ENCODE measurements at places on chromosomes 2 and 18.

DNA sequence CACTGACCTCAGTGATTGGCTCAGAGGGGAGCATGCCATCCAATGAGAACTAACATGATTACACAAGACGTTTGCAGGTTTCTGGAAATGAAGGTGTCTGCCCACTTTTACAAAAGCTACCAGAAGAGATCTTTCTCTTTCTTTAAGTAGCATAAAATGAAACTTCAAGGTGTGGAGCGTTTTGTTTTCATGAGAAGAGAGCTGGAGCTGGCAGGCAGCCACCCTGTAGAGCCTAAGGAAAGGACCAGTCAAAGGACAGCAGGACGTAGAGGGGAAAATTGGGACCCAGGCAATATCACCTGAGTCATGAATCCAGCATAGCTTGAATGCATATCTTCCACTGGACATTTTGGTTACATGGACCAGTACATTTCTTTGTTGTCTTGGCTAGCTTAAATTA, 331.0 kb downstream of the EPHA4 start:
- DNase-seq, result no peak

- DNase-seq, result no peak
Measured at GRCh38 chr2:28310107-28310506, 82.6 kb upstream of the FOSL2 start.

DNA sequence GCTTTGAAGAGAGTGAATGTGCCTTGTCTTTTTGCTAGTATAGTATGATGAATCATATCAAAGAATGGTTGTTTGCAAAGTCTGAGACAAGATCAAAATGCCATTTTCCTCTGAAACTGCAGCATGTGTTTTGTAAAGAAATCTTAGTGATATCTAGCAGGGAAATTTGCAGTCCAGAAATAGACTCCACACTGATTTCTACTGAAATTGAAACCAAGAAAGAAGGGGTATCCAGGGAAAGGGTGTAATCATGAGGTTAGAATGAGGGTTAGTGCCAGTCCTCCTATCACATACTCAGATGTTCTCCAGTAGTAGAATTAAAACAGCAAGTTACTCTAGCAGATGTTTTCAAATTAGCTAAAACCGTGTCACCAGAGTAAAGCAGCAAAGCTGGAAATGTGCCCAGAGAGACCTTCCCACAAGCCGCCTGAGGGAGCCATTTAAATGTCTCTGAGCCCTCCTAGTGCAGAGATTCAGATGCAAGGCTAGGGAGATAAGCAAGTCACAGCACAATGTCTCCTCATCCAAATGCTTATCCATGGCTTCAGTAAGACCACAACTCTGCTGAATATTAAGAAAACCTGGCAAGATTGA, 4.9 kb downstream of the DLGAP1 start:
- DNase-seq, result no peak

DNA sequence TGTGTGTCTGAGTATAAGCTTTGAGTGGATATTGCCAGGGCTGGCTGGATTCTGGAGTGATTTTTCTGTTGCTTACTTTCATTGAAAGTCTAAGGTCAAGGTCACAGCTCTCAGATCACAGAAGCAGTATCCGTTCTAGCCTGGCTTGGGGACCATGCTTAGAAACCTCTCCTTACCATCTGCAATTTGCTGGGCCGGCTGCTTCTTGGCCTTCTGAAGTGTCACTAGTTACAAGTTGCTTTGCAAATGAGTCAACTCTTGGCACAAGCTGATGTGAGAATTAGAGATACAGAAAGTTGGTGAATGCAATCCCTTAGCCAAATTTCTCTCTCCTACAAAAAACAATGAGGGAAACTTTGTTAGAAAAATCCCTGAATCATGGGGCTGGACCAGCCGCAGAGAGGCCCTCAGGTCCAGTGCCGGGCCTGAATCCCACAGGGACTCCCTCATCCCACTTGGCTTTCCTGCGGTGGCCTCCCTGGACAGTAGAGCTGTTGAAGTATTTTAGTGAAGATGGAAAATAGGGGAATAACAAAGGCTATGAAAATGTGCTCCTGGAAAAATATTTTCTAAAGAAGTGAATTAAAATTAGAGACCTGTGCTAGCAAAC, 92.7 kb upstream of the CNGA3 start:
- no peak for DNase-seq

- no peak for DNase-seq
Measured at GRCh38 chr2:180739070-180739469, 241.3 kb upstream of the UBE2E3 start.

- DNase-seq, result no peak
Measured at GRCh38 chr2:176079831-176080539, 3.8 kb downstream of the EVX2 start.

DNA sequence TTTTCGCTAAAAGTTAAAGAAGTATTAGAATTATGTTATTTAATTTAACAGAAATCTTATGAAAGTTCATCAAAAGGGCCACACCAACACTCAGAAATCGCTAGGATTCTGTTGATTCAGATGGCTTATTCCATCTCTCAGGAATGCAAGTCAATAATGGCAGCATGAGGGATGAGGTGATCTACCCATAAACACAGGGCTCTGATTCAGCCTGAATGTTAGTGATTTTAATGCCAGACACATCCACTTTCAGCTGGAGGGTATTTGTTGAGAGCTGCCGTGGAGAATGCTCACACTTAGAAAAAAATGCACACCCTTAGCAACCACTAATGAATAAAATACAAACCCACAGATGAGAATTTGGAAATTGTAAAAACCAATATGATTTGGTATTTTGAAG, 173.3 kb upstream of the ERBB4 start:
- no peak for DNase-seq

DNA sequence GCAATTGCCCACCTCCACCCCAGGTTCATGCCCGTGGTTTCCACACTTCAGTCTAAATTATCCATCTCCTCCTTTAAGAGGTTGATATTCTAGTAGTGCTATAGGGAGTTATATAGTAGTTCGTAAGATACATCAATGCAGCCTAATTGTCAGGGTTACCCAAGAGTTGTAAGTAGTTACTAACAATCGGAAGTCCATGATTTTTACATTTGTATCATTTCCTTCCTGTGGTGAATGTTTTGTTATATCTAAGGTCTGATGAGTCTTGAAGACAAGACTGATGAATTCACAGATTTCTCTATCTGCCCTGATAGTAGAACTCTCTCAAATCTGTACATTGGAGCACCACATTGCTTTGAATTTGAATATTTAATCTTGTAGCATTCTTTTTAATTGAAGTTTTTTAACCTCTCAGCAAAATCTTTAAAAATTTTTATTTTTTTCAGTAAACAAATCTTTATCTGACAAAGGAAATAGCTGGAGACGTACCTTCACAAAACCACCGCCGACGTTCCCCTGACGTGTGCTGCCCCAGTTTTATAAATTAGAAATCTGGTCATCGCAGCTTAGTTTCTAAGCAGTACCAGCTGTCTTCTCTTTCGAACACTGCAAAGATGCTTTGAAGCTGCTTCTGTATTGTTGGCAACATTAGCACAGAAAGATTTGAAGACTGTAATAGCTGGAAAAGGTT, 264.5 kb downstream of the SOCS6 start:
- DNase-seq, result no peak

DNA sequence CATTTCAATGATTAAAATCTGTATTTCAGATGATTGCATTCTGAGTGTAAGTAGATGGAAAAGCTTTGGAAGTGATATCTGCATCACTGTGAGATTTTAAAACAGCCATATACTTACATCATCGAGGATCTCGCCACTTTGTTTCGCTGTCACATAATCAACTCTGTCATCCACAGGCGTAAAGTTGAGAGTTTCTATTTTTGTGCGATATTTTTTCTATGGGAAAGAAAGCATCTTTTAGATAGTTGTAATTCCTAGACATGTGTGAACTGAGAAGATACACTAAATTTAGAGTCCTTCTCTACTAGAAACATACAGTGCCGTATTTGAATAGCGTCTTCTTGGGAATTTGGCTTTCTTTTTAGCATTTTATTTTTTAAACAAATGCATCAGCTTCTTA, 158.8 kb downstream of the RIF1 start:
- DNase-seq, result no peak

- no peak for DNase-seq
Measured at GRCh38 chr2:153912798-153913396, 41.2 kb downstream of the GALNT13 start.

DNA sequence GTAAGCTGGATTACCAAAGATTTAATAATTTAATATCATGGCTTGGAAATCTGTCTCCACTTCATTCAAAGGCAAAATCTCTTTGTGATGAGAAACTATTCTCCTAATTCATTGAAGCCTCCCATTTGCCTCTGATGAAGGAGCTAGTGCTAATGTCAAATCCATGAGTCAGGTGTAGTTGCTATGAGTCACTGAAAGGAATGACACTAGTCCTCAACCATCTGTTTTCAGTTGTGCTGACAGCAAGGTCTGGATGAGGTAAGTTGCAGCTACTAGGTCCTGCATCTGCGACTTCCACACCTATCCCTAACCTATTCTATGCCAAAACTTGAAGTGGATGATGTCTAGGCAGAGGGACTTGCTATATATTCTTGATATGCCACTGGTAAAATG, 324.0 kb upstream of the UBE2E3 start:
- DNase-seq, result no peak

DNA sequence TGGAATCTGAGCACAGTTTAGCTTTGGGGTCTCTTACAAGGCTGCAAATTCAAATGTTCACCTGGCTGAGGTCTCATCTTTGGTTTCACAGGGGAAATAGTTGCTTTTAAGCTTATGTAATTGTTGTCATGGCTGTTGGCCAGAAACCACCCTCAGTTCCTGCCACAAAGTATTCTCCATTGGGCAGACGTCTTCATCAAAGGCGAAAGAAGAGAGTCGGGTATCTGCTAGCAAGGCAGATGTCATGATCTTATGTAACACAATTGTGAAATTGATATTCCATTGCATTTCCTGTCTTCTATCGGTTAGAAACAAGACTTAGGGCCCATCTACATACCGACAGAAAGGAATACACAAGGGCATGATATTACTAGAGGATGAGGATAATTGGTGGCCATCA, 816.2 kb downstream of the MBD2 start:
- DNase-seq, result no peak

- no peak for DNase-seq
Measured at GRCh38 chr18:21004726-21005125, 106.9 kb downstream of the ROCK1 start.

- DNase-seq, result no peak
Measured at GRCh38 chr2:169071455-169071854, 2.1 kb downstream of the DHRS9 start.

GRCh38 chr2:228533156-228533555, 351.7 kb upstream of the SPHKAP start:
- no peak for DNase-seq

DNA sequence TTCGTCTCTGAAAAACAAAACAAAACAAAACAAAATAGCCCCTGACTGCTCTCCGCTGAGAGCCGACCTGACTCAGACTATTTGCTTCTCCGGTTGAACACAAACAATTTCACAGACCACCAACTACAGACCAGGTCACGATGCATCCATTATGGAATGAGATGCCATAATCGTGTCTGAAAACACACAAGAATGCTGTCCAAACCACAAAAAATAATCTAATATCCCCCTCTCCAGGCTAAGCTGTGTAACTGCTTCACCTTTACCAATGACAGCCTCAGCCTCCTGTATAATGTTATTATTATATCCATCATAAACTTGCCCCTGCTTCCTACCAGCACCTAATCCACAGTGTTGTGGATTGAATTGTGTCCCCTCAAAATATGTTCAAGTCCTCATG, 114.7 kb downstream of the DNAH6 start:
- DNase-seq, result peak; percentile 11

DNA sequence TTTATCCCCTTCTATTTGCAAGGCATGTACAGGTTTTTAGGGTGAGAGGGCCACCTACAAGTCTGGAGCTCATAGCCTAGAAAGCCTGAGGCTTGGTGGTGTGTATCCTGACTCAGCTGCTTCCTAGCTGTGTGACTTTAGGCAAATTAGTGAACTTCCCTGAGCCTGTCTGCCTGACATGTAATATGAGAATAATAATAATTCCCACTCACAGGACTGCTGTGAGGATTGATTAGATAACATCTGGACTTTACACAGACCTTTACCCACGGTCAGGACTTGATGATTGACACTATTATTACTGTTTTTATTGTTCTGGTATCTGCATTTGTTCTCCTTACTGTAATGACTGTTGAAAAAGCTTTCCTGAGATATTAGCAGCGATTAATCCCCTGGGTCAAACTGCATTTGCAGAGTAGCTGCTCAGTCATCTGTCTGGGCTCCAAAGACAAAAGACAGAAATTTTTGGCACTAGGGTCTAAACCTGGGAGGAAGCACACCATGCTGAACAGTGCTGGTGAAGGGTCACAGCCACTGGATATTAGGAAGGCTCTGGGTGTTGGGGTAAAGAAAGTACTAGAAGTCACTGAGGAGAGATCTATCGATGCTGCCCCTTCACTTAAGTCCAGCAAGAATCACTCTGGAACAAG, 276.5 kb upstream of the FN1 start:
- no peak for DNase-seq

- DNase-seq, result no peak
Measured at GRCh38 chr2:154710078-154710477, 11.6 kb downstream of the KCNJ3 start.

- DNase-seq, result peak; percentile 93
Measured at GRCh38 chr2:42132966-42133641, 36.0 kb upstream of the EML4 start.

DNA sequence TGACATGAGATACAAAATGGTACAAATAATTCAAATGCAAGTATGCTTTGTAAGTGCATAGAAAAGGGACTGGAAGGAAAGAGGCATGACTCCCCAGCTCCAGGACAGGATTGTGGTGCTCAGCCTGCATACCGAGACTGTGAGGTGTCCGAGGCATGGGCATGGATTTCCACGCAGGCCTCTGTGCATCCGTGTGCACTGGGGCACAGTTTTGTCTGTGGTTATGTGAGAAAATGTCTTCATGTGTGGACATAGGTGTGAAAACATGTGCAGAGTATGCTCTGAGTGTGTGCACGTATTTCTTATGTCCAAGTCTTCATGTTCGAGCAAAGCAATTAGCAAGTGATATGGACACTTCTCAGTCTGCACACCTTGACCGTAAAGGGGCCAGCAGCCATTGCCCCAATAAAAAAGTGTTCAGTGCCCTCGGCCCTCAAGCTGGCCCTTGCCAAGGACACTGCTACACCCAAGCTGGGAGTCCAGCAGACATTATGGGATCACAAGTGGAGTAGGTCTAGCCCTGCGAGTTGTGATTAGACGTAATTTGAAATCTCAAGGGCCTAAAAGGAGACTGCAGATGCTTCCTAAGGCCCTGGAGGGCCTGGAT, 120.7 kb downstream of the CYP26B1 start:
- DNase-seq, result no peak

DNA sequence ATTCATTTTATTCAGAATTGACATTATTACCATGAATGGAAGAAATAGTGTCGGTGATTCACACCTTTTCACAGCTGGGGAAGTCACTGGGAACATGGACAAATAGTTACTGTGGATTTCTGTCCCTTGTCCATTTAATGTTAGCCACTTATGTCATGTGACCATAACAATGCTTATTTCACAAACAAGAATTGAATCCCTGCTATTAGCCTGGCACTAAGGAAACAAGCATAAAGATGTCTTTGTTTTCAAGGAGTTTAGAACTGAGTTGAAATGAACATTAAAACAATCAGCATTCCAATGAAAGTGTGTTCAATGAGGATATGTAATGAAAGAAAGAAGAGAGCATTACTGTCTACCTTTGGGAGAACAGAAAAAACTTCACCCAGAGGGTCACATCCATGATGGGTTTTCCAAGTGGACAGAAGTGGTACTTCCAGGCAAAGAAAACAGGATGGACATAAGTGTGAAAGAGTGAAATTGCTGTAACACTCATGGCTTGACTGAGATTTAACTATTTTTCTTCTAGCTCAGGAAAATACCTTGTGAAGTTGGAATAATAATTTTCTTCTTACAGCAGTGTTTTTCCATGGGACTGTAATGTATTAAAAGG, 324.5 kb upstream of the UBE2E3 start:
- DNase-seq, result no peak

GRCh38 chr2:219772103-219772635, 144.7 kb downstream of the SLC4A3 start:
- no peak for DNase-seq

All from activated CD4-positive, alpha-beta T cell treated with anti-CD3 and anti-CD28 coated beads, Interleukin-2, amount 10 ng/mL, durations not matched to agents 7 days and 5 days (primary cell).